ENCODE measurements at places on chromosomes 1 and 21. TPM values are rescaled to one million over a fixed set of nuclear protein-coding genes. Genes with fewer than 3 reads are reported as not detected.
A peak's percentile ranks its signal among the peaks of the same experiment; 100 is the strongest.

DNA sequence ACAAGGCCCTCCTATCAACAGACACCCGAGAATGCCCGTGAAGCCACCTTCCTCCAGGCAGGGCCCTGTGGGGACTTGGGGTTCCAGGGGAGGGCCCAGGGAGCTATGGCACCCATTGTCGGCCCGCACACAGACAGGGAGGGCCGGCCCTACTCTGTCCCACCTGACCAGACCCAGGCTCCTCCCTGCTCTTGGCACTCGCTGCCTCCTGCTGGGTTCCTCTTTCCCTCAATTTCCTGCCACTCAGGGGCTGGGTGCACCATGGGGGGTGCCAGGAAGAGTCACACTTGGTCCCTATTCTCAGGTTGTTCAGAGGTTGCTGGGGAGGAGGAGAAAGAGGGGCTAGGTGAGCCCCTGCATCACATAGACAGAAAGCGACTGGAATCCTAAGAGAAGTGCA lies 8.0 kb upstream of the OXCT2 start:
- no peak for DNase-seq

DNA sequence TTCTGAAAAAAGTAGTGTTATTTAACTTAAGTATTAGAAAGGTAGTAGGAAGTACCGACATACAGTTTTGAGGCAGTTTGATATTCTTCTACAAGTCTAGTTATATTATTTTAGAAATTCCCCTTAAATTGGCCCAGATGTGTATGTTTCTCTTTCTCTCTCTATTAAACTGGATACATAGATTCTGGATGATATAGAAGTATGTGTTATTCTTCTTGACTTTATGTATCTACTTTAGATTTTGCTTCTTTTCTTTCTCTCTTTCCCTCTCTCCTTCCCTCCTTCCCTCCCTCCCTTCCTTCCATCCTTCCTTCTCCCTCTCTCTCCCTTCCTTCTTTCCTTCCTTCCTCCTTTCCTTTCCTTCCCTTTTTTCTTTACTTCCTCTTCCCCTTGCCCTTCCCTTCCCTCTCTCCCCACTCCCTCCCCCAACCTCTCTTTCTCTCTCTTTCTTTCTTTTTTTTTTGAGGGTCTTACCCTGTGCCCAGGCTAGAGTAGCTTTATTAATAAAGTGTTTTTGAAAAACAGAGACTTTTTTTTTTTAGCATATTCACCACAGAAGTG lies 124.3 kb downstream of the OSBPL9 start:
- DNase-seq, result no peak

GRCh38 chr1:155437405-155437804 lies 116.7 kb downstream of the RUSC1 start:
- DNase-seq, result no peak

The UBASH3A gene
- total RNA-seq, result 70.2 TPM

The TAS1R3 gene
- 2.3 TPM for total RNA-seq

- no peak for DNase-seq
Observed at GRCh38 chr1:160130486-160130885, 14.9 kb downstream of the ATP1A2 start.

DNA sequence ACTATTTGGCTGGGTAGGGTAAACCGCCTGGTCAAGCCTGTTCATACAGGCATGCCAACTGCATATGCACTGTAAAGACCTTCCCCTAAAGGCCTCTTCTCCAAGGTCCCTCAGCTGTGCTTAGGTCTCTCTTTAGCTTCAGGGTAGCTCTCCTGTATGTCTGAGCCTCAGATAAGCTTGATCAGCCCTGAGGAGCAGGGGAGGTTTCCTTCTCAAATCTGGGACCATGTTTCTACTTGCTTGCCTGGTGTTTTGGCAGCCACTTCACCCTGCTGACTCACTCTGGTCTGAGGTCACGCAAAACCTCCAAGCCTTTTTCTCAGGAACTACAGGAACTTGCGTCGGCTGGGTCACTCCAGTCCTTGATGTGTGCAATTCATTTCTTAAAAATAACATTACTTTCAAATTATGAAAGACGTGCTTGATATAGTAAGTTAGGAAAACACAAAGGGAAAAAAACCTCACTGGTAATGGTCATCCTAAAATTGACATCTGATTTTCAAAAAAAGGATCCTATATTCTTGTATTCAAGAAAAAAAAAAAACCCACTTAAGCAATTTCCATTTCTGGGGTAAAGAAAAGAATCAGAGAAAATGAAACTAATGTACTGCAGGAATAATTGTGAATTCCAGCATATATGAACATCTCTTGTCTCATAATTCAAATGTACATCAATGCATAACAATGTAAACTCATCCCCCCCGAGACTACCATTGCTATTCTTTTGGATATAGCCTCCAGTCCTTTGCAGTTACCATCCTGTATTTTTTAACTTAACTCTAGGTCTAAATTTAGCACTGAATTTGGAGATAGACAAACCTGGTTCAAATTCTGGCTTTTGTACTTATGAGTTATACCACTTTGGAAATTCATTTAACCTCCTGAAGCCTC lies 24.8 kb upstream of the RNF19B start:
- no peak for DNase-seq

GRCh38 chr1:43705982-43706597 lies 1.2 kb upstream of the ST3GAL3 start:
- DNase-seq, result no peak

The AADACL3 gene
- total RNA-seq, result not detected

DNA sequence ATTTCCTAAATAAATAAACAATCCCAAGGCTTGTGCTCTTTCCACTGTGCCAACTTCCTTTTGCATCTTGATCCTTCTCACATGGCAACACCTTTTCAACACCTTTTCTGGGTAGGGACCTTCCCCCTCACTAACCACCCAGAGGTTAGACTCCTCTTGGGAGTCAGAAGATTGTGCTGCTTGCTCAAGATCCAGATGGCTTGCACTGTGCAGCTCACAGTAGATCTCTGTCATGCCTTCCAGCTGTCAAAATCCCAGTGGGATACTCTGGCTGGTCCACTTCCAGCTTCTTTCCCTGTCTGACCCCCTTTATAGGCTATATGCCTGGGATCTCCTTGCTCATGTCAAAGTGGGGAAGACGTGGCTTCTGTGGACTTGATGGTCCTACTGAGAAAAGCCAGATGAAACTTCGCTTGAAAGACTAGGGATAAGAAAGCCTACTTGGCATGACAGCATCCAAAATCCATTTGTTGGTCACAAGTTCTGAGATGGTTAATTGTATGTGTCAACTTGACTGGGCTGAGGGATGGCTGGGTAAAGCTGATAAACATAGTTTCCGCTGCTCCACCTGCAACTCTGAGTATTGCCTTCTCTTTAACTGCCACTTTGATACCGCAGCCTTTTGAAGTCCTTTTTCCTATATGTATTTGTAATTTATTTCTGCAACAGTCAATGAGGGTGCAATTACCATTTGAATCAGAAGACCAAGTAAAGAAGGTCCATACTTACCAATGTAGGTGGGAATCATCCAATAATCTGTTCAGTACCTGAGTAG lies 74.5 kb downstream of the S1PR1 start:
- DNase-seq, result peak; percentile 39

- peak; percentile 25 for DNase-seq
Observed at GRCh38 chr1:29259802-29260441, 23.6 kb downstream of the PTPRU start.

- no peak for DNase-seq
Observed at GRCh38 chr1:58768971-58769808, 14.7 kb downstream of the JUN start.

GRCh38 chr1:174433451-174433850 lies 14.3 kb upstream of the GPR52 start:
- no peak for DNase-seq

The CFHR5 gene
- total RNA-seq, result not detected

The CASQ2 gene
- not detected for total RNA-seq

The PGLYRP4 gene
- not detected for total RNA-seq

DNA sequence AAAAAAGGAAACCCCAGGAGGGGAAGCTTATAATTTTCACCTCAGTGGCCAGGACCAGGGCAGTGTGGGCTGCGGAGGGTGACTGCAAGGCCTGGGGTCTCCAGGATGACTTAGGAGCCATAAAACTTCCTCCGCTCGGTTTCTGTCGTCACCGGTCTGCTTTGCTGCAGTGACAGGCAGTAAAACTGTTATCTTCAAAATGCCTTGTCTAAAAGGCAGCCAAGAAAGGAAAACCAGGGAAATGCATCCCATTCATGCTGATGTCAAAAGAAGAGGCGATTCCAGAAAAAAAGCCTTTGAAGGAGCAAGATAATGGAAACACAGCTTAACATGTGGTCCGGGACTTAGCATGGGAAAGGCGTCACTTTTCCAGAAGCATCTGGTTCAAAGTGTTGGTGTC lies 42.0 kb downstream of the COL6A1 start:
- DNase-seq, result no peak

The GBP2 gene
- total RNA-seq, result 187 TPM

- no peak for DNase-seq
Observed at GRCh38 chr1:240401731-240402130, 210.2 kb downstream of the GREM2 start.

- DNase-seq, result no peak
Observed at GRCh38 chr1:208450958-208451357, 206.8 kb upstream of the PLXNA2 start.

GRCh38 chr21:46355161-46356004 lies 31.4 kb downstream of the PCNT start:
- DNase-seq, result no peak

DNA sequence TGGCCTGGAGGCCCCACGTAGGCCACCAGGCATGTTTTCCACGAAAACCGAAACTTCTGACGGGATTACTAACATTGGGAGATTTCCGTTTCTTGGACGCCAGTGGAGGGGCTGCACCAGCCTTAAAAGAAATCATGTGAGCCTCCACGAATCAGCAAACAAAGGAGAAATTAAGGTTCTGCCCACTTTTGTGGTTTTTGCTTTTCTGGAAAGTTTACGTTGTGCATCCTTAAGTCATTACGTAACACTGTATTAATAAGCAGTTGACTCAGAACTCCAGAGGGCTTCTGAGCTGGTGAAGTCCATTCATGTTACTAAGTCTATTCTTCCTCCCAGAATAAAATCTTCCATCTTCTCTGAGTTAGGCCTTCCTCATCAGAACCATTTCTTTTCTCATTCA lies 168.5 kb downstream of the PSMG1 start:
- DNase-seq, result no peak

The C1orf94 gene
- not detected for total RNA-seq

The SPSB1 gene
- 5.4 TPM for total RNA-seq

The C1orf116 gene
- 0.13 TPM for total RNA-seq

- DNase-seq, result no peak
Observed at GRCh38 chr1:183330335-183330734, 87.8 kb downstream of the NMNAT2 start.

DNA sequence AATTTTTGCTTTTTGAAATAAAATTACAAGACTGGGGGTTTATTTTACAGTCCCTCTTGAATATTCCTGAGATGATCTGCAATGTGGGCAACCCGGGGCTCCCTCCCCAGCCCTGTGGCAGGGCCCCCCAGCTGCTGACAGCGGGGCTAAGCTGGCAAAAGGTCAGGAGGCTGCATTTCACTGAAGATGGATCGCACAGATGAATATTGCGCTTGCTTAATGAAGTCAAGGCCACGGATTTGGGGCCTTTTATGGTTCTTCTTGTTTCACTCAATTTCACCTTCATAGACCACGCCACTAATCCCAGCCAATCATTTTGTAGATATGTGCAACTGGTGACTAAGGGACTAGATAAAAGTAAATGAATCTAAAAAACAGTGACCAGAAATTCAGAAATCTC lies 50.8 kb upstream of the SLC22A15 start:
- no peak for DNase-seq

DNA sequence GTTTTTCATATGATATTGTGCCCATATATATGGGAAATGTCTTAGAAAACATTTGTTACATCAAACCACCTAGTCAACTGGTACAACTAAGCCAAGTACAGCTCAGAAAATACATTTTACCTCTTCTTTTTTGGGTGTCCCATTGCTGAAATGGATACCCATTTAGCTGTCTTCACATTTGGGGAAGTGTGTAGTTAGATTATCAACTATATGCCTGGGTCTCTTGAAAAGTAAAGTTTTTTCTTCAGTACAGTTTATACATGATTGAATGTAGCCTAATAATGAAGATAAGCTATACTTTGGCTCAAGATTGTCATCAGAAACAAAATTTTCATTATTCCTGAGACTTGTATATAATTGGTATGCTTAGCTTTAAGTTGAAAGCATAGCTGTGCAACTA lies 2.0 kb downstream of the AGO3 start:
- DNase-seq, result no peak

The GPR161 gene
- 0.20 TPM for total RNA-seq

DNA sequence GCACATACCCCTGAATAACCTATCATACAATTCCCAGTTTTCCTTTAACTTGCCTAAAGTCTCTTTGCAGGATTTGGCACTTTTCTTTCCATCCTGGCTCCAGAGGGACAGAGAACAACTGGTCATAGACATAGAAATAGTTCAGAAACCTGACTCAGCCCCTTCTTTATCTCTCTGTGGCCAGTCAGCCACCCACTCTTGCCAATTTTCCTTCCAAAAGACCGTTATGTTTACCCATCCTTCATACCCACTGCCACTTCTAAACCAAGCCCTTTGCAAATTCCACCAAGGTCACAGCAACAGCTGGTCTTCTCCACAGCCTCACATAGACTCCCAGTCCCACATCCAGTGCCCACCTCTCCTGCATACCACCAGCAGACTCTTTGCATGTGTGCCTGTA lies 127.2 kb upstream of the FGGY start:
- DNase-seq, result no peak

GRCh38 chr1:103525114-103525606 lies 339 bp upstream of the RNPC3 start:
- no peak for DNase-seq

GRCh38 chr1:201813226-201813625 lies 15.7 kb upstream of the IPO9 start:
- no peak for DNase-seq

DNA sequence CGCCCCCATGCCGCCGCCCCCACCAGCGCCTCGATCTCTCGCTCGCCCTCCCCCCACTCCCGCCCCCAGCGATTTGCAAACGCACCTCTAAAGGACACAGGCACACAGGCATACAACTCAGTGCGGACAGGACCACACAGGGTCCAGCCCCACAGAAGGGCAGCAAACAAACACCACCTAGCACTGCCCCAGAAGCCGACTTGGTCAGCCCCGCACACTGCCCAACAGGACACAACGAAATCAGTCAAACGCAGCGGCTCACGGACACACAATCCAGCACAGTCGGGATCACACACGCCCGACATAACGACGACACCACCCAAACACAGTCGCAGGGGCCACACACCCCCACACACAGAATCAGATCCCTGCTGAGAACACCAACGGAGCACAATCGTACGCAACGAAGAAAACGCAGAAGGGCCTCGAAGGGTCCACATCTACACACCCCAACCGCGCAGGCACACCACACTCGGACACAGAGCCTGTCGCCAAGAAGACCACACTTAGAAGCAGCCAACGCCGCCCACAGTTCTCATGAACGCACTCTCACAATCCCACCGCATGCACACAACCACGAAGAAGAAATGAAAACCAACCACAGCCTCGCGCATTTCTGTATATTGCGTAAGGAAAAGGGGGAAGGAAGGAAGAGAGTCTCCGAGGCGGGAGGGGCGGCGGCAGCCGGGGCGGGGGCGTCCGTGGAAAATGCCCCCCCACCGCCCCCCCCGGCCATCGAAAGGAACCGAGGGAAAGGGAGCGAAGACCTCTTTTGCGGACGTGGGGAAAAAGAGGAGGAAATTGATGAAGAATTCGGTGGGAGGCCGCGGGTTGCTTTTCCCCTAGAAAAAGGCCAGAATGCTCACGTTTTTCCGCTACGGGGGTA lies 481 bp downstream of the TAL1 start:
- no peak for DNase-seq

GRCh38 chr1:165910764-165911421 lies 83.5 kb downstream of the UCK2 start:
- no peak for DNase-seq
